ENCODE measurements at places on chromosomes 11 and 22.

DNA sequence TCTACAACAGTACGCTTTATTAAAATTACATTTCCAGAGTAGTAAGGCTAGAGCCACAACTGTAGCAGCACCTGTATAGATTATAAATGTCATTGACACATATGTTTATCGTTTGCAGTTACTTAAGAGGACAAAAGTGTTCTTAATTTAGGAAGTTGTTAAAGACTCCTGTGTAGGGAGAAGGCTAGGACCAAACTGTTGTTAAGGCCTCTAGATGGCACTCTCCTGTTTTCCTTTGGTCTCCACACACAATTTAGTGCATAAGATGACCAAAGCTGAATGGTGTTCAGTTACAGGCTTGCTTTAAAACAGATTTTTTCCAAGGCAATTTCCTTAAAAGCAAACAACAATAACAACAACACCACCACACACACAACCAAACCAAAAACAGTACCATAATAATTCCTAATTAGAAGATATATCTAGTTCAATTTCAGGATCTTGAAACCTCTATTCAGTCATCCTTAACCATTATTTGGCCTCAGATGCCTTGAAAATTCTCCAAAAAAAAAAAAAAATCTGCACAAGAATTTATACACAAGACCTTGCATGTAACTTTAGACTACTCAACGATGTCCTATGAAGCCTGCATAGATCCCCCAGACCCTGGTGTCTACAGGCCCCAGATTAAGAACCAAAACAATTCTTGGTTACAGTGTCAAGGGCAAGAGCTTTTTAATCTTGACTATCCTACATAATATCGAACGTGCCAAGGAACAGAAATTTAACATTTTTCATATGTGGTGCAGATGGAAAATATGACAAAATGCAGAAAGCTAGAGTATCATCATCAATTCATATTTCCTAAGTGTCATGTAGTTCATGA lies 42.6 kb upstream of the APOA1 start:
- DNase-seq = peak; percentile 20

- DNase-seq = no peak
These were observed 65.3 kb downstream of the BCL2L13 start for GRCh38 chr22:17703811-17704210.

DNA sequence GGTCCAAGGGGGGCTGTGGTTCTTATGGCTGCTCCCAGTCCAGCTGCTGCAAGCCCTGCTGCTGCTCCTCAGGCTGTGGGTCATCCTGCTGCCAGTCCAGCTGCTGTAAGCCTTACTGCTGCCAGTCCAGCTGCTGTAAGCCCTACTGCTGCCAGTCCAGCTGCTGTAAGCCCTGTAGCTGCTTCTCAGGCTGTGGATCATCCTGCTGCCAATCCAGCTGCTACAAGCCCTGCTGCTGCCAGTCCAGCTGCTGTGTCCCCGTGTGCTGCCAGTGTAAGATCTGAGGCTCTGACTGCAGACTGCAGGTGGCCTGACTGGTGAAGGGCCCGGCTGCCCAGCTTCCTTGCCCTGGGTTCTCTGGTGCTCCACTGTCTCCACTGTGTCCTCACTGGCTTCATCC lies 696 bp downstream of the KRTAP5-5 start:
- no peak for DNase-seq

DNA sequence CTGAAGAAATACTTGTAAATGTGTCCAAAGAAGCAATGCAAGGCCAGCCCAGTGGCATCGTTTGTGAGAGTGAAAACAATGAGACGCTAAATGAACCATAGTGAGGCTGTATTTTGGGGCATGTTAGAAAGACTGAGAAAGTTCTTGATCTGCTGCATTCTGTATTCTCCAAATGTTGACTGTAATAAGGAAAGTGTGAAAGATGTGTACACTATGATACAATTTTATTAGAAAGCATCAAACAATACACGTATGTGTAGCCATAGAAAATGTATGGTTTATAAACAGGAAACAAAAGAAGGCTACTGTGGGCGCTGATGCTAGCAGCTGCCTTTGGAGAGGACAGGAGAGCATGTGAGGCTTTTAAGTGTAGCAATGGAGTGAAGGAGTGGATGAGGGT lies 233.5 kb upstream of the E2F8 start:
- no peak for DNase-seq

GRCh38 chr22:41770715-41771468 lies 29.6 kb upstream of the CCDC134 start:
- DNase-seq = no peak

- DNase-seq = no peak
These were observed 39.0 kb upstream of the CD44 start for GRCh38 chr11:35100013-35100383.

DNA sequence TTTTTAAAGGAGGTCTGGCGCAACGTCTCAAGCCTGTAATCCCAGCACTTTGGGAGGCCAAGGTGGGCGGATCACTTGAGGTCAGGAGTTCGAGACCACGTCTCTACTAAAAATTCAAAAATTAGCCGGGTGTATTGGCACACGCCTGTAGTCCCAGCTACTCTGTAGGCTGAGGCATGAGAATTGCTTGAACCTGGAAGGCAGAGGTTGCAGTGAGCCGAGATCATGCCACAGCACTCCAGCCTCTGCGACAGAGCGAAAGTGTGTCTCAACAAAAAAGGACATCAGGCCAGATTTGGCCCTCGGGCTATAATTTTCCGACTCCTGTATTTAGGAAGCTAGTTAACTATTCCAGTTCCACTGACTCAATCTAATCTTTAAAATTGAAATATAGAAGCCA lies 78.7 kb upstream of the SLC25A18 start:
- DNase-seq = no peak

DNA sequence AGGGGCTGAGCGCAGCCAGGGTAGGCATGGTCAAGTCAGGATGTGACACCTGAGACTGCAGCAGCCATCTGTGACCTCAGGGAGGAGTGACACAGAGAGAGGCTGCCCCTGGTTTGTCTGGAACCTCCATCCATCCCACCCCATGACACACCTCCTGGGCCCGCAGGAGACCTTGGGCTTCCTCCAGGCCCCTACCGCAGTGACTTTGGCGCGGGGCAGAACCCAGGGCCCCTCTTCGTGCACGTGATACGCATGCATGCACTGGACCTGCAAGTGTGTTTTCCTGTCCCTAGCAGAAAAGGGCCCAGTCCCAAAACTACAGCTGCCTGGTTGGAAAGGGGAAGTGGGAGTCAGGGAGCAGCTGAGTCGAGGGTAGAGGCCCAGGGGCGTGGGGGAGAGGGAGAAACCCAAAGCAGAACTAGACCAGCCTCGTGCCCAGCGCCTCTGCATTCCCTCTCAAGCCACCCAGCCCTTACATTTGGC lies 7.9 kb upstream of the CYTH4 start:
- no peak for DNase-seq

GRCh38 chr11:41613326-41613725 lies 153.9 kb upstream of the LRRC4C start:
- no peak for DNase-seq

- no peak for DNase-seq
These were observed 10.6 kb upstream of the CCDC83 start for GRCh38 chr11:85844439-85845123.

DNA sequence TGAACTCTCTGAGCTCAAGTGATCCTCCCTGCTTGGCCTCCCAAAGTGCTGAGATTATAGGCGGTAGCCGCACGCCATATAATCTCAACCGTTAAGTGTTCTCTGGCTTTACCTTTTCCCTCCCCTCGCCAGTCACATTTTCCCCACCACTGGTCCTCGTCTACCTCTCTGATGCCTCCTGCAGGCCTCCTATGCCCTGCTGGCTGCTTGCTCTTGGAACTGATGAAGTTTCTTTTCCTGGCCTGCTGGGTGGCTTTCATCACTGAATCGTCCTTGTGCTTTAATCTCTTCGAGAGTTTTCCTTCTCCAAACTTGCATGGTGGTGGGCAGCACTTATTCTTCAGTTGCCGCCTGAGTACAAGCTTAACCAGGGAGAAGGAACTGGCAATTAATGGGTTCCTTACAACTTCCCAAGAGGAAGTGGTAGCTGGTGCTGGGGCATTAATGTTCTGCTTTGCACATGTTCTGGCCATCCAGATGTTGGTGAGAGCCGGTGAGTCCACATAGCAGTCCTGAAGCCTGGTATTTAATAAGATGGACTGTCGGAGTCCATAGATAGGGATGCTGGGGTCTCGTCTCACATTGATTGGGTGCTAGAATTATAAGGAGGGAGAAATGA lies 1.3 kb downstream of the C22orf31 start:
- DNase-seq = no peak

DNA sequence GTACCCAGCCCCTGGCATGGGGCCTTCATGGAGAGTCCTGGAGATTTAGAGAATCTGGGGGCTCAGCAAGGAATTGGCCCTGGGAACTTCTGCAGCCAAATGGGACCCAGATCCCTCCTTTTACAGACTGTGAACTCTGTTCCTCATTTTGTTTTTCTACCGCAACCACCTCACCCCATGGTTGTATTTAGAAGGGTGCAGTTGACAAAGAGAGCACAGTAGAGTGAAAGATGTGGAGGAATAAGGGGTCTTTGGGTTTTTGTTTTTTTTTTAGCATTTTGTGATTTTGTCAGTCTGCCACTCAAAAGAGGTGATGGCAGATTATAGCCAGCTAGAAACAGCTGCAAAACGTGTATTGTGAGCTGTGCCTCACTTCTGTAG lies 1.9 kb downstream of the ZNF74 start:
- DNase-seq = no peak

DNA sequence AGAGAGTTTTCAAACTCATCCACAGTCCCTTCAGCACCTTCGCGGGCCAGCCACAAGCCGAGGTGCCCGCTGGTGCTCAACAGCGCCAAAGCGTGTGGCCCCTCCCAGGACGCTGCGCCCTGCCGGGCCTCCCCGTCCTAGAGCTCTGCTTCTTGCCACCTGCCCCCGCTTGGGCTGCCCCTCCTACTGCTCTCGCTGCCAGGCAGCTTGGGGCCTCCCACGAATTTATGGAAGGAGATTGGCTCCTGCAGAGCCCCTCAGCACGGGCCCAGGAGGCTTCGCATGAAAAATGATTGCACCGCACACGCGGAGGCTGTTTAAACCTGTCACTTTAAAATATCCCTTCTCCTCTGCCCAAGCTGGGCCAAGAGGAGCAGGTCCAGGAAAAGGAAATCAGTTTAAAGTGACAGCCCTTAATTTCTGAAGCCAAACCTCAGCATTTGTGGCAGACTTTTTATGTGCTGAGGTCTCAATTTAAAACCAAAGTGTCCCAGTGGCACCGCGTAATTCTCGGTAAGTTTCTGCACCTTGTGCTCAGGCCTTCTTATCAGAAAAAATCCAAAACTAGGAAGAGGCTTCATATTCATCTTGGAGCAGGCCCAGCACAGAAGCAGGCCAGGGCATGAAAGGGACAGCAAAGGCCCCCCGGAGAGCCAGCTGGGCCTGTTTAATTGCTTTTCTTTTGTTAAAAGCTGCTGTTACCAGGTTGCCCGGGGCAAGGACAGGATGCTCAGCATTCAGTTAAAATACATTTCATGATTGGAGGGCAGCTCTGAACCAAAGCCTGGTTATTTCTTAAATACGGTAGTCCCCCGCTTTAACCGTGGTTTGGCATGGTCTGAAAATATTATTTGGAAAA lies 303.6 kb downstream of the OPCML start:
- no peak for DNase-seq

- DNase-seq = no peak
These were observed 150.7 kb downstream of the ADAMTS15 start for GRCh38 chr11:130599073-130599654.

- DNase-seq = no peak
These were observed 132.6 kb upstream of the HSD17B12 start for GRCh38 chr11:43547889-43548381.

DNA sequence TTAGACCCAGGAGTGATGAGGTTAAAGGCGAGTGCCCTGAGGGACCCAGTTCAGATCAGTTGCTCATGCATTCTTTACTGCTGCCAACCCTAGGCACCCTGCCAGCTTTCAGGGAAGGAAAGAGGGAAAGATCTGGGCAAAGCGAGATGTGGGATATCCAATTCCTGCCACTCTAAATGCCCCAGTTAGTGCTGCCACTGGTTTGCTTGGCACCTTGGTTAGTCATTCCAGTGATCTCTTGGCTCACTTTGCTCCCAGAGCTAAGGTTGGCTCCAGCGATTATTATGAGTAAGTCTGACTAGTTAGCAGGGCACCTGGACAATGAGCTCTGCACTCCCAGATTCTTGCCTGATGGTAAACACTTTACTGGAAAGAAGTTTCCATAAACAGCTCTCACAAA lies 85.0 kb downstream of the INSC start:
- no peak for DNase-seq

GRCh38 chr22:46770726-46771125 lies 8.3 kb downstream of the TBC1D22A start:
- DNase-seq = no peak

- DNase-seq = no peak
These were observed 483.0 kb downstream of the MN1 start for GRCh38 chr22:27318516-27318915.

- no peak for DNase-seq
These were observed 65.5 kb downstream of the RPUSD4 start for GRCh38 chr11:126145954-126146353.

GRCh38 chr11:117281159-117281558 lies 10.0 kb upstream of the BACE1-AS start:
- DNase-seq = peak; percentile 84

DNA sequence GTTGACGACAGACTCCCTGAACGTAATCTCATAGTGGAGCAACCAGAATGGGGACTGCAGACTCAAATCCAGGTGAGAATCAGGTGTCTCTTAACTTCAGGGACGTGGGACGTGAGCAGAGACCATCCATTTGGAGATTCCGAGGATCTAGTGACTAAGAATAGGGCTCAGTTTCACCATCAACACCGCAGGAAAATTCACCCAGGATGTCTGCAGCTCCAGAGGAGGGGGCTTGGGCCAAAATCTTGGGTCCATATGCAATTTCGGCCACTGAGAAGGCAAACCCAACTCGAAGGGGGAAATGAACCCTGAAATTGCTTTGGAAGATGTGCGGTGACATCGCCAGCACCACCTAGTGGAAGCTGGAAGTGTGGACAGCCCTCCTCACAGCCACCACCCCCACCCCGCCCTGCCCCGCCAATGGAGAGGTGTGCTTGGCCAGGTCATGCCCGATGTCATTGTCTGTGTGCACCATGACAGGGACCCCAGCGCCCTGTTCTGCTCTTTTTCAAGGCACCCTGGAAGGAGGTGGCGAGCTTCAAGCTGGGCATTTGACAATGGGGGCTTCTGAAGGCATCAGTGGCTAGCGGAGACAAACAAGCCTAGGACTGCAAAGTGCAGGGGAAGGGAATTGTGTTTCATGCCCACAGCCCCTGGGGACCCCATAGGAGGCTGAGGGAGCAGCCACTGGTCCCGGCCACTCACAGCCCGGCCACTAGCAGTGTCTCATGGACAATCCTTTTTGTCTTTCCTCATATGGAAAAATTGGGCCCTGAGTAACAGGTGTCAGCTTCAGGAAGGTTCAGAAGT lies 24.8 kb downstream of the APOL1 start:
- DNase-seq = no peak

DNA sequence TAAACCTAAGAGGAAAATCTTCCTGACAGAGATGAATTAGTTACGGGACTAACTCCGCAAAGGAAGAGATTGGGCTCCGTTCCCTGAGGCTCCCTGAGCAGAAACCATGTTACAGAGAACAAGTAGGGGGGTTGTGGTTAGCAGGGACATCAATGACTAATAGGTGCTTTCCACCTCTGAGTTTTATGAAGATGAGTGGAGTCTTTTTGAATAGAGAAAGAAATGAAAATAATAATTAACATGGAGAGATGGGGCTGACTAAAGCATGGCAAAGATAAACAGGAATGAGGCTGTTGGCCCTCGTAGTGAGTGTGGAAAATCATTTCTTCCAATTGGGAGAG lies 47.5 kb upstream of the PICALM start:
- no peak for DNase-seq

- DNase-seq = no peak
These were observed 77.0 kb downstream of the ME3 start for GRCh38 chr11:86595451-86595850.
